Left lung (tissue), 14 donors: ENCODE measurements at places on chromosomes 2 and 18.

DNA sequence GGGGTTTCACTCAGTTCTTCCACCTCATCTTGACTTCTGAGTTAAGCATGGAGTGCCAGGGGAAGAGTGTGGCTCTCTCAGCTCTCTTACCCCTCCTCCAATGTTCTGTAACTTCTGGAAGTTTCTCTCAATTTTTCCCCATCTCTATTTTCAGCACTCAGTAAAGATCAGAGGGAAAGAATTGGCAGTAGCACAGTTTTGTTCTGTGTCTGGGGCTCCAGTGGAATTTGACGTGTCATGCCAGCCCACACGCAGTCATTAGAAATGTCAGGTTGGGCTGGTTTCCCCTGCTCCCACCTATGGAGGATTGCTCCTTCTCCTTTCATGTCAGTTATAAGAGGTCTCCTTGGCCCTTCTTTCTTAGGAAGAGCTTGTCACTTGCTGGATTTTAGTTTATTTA, 104.6 kb upstream of the COL3A1 start:
- no peak for DNase-seq

DNA sequence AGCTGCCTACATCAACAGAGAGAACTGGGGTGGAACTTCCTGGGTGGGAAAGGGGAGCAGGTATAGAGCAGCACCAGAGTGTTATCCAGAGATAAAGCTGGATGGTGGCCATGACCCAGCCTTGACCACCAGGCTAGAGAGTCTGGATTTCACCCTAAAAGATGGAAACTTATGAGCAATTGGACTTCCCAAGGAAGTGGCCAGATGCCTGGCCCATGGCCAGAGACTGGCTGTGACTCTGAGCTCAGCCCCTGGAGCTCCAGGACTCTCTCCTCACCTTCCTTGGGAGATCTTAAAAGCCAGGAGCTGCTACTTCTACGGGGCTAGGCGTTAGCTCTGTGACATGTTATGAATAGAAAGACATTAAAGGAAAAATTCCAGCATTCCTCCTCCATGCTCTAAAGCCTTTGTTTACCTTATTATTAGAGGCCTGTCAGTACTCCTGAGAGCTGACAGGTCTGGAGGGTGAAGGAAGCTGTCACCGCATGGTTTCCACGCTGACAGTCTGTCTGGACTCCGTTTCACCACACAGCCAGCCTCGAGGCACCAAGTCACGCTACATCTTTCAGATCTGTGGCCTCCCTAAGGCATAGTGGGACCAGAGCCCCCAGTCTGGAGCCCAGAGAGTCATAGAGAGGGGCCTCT, 260.0 kb upstream of the SIX2 start:
- no peak for DNase-seq

GRCh38 chr2:78721355-78722033, 304.0 kb upstream of the REG3G start:
- DNase-seq = no peak

DNA sequence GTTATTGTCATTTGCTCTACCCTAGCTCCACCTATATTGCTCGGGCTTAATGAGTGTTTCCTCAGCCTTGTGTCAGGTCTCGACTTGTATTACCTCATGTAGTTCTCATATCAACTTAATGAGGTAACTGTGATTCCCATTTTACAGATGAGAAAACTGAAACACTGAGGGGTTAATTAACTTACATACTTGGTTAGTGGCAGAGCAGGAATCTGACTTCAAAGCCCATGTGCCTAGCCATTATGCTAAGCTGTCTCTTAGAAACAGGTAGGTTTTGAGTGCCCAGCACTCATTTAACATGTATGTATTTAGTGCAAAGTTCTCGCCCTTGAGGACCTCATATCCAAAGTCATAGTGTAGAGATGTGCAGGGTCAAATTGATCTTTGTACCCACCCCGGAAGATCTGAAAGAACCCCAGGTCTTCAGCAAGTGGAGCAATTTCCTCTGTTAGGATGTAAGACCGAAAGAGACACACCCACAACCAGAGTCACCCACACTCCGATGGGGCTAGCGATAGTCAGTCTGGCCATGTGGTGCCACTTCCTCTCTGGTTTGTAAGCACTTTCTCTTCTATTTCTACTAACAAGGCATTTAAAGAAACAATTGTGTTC, 121.0 kb upstream of the SLC39A10 start:
- DNase-seq = no peak

DNA sequence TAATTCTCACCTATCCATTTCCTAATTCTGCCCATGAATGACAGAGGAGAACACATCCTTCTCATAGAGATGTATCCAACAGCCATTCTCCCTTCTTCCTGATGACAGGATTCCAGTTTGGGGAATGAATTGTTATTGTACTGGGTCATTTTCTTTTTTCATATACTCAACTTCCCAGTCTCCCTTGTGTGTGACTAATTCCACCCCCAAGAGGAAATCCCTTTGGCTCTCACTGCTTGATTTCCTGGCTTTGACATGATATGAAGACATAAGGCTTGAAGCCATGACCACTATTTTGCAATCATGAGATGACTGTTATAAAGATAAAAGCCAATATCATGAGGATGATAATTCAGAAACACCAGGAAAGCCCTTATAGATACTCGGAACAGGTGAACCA, 384.7 kb upstream of the ACVR2A start:
- DNase-seq = no peak

GRCh38 chr2:21078296-21078695, 34.4 kb upstream of the APOB start:
- no peak for DNase-seq

DNA sequence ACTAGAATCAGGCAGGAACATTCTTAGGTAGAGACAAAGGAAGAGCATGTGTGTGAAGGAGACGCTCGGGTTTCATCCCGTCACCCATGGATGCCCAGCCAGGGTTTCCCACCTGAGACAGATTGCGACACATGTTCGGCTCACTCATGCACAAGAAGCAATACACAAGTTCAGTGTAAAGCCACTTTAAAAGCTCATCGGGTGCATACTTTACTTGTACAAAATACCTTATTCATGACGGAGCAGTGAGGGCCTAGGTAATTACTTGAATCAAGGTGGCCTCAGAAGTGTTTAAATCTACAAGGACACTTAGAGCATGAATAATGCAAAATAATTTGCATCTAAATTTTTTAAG, 42.0 kb downstream of the ZEB2 start:
- no peak for DNase-seq

- no peak for DNase-seq
Observed at GRCh38 chr2:65940856-65941255, 494.1 kb upstream of the MEIS1 start.

- no peak for DNase-seq
Observed at GRCh38 chr2:202193881-202194353, 44.5 kb downstream of the SUMO1 start.

GRCh38 chr2:164706522-164706921, 85.2 kb upstream of the GRB14 start:
- no peak for DNase-seq

DNA sequence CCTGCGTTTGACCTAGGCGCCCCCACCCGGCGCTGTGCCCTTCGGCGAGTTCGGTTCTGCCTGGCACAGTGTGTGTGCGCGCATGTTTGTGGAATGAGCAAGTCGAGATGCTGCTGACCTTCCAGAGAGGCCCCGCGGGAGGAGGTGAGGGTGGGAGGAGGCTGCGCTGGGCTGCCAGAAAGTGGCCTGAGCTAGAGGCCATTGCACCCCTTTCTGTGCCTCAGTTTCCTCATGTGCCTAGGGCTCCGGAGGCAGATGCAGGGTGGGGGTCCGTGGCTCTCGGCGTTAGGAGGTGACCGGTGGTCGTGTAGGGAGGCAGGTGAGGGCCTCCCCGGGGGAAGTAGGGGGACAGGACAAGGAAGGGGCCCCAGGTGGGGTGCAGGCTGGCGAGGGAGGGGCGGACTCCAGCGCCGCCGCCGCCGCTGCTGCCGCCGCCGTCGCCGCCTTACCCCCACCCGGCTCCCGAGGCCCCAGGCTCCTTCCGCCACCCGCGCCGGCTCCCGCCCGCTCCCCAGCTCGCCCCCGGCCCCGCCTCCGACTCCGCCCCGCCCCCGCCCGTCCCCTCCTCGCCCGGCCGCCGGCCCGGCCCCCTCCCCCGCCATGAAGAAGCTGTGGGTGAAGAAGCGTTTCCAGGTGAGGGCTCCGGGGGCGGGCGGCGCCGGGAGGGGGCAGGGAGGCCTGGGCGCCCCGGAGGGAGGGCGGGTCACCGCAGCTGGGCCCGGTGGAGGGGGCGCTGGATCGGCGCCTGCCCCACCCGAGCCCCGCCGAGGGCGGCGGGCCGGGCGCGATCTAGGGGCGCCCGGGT, 7.0 kb downstream of the SPEG start:
- no peak for DNase-seq

DNA sequence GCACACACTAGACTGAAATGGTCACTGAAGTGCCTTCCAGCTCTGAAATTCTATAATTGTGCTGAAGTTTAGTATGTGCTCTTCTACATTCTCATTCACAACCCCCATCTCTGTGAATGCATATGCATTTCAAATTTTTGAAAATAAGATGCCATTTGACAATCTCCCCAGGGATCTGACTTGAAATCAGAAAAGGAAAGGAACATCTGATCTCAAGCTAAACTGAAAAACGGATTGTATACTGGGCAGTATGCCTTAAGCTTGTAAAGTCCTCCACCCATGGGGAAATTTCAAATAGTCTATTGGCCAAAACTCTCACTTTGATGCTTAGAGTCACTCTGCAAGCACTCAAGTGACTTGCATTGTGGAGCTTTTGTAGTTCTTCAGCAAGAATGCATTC, 22.9 kb downstream of the FAP start:
- no peak for DNase-seq

DNA sequence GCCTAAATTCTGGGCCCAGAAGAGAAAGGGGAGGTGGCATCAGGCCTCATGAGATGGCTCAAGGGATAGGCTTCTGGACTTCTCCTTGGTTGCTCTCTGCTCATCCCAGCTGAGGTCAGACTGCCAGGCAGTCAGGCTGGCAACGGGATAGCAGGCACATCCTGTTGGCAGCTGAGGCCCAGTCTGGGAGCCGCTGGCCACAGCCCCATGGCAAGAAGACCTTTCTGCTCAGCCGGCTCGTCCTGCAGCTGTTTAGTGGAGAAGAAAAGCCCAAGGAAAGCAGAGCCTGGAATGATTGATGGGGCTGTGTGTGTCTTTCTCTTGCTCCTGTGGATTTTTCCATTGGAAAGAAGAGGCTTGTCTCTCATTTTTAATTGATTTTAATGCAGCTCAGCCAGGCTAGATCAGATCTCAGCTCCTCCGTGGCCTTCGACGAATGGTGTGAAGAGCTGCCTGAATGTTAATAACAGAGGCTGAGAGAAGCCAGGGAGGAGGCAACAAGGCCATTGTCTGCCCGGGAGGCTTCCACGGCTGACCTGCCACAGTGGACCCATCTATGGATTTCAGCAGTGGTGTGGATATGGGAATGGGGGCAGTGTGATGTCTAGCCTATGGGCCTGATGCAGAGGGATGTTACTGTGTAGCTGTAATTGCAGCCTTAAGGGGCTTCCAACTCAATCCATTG, 99.5 kb downstream of the HS1BP3 start:
- DNase-seq = no peak

DNA sequence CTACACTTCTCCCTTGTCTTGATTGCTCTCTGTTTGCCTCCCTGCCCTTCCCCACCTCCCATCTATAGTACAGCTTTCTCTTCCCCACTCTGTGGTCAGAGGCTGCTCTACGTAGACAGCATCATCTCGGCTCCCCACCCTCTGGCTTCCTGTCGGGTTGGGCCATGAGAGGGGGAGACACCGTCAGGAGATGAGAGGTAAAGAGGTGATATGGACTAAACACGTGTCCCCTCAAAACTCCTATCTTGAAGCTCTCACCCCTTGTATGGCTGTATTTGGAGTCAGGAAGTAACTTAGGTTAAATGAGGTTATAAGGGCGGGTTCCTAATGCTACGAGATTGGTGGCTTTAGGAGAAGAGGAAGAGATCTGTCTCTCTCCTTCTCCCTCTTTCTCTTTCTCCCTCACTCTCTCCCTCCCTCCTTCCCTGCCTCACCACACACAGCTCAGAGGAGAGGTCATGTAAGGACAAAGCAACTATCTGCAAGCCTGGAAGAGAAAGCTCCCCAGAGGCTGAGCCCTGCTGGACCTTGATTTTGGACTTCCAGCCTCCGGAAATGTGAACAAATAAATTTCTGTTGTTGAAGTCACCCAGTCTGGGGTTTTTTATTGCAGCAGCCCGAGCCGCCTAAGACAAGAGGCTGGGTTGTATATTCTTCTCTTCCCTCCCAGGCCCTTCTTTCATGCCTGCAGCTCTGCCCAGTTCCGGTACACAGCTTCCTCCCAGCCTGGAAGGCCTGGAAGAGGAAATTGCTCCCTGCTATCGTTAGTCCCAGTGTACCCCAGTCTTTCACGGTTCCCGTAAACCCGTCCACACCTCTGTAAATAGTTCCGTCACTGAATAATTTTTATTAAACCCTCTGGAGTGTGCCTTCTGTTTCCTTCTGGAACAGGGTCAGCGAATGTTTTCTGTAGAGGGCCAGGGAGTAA, 138.0 kb downstream of the AKAIN1 start:
- DNase-seq = no peak

DNA sequence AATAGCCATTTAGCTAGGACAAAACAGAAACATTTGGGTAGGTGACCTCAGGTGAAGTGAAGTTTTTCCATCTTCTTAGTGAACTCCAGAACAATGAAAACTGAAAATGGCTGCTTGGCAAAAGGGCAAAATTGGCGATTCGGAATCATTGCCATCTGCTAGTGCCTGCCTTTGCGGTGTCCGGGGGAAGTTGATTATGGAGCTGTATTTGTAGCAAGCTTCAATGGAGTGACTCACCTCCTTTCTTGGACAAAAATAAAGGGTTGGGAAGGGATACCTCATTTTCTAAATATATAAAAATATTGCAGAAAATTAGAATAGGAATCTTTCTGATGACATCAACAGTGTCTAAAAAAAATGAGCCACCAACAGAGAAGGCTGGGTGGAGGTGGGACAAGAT, 460.5 kb downstream of the TGIF1 start:
- no peak for DNase-seq

DNA sequence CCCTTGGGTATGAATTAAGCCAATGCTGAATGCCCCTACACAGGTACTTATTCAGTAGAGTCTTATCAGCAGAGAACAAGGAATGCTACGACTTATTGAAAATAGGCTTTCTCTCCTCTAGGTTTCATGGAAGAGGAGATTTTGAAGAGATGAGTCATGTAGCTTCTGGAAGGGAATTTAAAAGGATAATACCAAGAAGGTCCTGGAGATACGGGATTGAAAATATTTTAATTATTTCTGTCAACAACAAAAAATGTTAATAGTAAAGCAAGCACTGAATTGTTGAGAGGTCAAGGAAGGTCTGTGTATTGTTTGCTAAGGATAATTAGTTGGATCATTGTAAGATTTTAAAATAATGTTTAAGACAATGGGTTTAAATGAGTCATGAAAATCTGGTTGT, 293.0 kb upstream of the SPHKAP start:
- no peak for DNase-seq

DNA sequence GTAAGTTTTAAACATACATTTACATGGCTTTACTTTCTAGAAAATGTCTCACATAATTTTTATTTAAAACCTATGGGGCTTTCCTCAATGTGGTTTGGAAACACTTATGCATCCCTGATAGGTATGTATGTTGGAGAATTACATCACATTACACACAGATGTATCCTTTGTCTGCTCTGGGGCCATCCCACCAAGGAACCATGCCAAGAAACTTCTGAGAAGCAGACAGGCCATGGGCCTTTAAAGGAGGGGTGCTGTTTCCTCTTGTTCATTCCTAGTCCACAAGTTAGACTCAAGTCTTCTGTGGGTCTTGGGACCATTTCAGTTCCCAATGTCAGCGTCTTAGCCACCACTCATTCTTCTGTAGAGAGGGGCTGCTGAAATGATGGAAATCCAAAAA, 162.0 kb upstream of the SETBP1 start:
- DNase-seq = no peak

- DNase-seq = no peak
Observed at GRCh38 chr2:50979495-50979894, 52.4 kb downstream of the NRXN1 start.

GRCh38 chr2:70962885-70963878, 15.2 kb upstream of the ANKRD53 start:
- peak; percentile 67 for DNase-seq
